RPMI7951 (cell line): ENCODE measurements at places on chromosomes 3 and 15.

- peak; percentile 20 for DNase-seq
Measured at GRCh38 chr3:62833538-62833937, 41.7 kb downstream of the CADPS start.

- no peak for DNase-seq
Measured at GRCh38 chr3:134252766-134253165, 2.1 kb upstream of the RYK start.

DNA sequence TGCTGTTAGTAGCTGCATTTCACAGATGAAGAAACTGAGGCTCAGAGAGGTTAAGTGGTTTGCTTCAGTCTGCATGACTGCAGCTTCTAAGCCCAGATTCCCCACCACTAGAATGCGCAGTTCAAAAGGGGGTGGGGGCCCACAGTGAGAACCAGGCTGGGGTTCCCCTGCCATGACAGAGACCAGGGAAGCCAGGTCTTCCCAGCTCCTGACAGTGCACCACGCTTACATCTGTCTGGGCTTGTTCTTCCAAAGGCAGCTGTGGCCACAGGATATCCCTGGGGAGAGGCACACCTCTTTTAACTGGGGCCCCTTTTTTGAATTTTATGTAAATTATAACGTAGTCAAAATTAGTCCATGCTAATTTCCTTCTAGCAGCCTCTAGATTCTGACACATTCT is 5.3 kb downstream of the PLEKHO2 start:
- DNase-seq: no peak

DNA sequence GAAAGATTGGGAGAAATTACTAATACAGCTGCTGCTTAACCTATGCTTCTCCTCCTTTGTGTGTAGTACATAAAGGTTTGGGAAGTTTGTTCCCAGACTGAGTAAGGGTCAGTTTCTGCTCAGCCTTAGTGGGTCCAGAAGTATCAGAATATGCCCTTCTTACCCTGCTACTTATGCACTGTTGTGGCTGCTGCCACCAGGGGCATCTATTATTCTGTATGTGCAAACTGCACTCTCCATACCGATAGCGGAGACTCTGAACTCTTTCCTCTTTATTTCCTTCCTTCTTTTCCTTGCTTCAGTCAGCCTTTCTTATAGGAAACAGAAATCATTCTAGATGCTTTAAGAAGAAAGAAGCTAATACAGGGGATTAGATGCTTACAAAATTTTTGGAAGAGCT is 4.0 kb downstream of the NEDD4 start:
- DNase-seq: no peak

- peak; percentile 89 for DNase-seq
Measured at GRCh38 chr3:141360888-141361598, 7.3 kb upstream of the ZBTB38 start.

DNA sequence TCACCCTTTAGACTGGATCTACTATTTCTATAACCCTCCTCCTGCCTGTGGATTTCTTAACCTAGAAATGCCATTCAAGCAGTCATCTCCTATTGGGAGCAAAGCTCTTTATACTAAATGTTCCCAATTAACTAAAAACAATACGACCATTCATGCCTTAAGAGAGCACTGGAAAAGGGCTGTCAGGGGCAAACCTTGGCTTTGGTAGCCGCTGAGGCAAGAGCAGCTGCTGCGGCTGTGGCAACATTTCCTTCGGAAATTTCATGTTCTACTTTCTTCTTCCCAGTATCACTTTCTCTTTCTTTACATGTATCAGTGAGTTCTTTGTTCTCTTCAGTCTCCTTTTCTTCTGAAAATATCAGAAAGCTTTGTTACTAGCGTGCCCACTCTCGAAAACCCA is 56.3 kb upstream of the CSPG5 start:
- peak; percentile 24 for DNase-seq

DNA sequence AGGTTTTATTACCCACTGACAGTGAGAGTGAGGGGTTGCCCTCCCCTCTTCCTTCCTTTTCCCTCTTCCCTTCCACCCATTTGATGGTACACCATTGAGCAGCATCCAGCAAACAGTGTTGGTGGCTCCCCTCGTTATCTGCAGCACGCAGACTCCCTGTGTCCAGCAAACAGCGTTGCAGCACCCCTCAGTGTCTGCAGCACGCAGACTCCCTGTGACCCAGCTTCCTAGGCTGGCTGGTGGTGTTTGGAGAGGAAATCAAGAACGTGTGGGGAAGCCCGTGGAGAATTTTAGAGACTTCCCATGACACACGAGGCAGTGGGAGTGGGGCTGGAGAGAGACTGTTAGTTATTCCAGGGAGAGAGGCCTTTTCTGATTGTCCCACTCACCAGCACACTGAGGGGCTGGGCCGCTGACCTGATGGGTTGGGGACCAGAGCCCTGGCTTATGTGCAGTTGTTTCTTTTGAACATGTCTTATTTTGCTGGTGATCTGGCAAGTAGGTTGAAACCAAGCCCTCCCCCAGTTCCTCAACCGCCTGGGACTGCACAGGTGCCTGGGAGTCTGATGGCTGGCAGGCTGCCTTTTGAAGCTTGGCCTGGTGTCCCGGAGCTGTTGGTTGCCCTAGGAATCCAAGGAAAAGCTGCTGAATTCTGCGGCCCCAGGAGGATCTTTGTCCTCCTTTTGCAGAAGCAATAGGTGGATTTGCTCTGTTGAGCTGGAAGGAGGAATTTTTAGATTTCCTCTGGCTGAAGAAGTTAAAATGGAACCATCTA is 19.0 kb downstream of the APBA2 start:
- no peak for DNase-seq

- no peak for DNase-seq
Measured at GRCh38 chr3:31407665-31408064, 125.1 kb upstream of the STT3B start.

- DNase-seq: peak; percentile 57
Measured at GRCh38 chr3:5022187-5022965, 43.1 kb downstream of the BHLHE40 start.

GRCh38 chr3:113264283-113265131 is 53.1 kb downstream of the BOC start:
- no peak for DNase-seq

DNA sequence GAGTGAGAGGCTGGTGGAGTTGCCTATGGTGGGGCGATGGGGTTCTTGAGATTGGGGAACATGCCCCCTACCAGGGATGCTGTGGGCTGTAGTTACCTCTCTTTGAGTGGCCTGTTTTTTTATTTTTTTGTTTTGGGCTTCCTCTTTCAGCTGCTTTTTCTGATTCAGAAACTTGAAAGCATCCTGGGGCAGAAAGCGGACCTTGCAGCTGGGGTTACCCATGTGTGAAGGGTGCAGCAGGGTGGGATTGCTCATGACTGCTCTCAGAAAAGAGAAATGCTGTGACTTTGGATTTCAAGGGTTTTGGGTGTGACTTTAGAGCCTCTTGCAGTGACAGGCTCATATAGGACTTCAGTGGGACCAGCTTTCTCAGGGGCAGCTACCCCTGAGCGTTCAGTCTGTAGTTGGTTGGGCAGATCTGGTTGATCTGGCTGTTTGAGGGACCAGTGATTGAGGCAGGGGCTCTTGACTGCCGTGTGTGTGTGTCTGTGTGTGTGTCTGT is 1.8 kb downstream of the LIMD1 start:
- no peak for DNase-seq

DNA sequence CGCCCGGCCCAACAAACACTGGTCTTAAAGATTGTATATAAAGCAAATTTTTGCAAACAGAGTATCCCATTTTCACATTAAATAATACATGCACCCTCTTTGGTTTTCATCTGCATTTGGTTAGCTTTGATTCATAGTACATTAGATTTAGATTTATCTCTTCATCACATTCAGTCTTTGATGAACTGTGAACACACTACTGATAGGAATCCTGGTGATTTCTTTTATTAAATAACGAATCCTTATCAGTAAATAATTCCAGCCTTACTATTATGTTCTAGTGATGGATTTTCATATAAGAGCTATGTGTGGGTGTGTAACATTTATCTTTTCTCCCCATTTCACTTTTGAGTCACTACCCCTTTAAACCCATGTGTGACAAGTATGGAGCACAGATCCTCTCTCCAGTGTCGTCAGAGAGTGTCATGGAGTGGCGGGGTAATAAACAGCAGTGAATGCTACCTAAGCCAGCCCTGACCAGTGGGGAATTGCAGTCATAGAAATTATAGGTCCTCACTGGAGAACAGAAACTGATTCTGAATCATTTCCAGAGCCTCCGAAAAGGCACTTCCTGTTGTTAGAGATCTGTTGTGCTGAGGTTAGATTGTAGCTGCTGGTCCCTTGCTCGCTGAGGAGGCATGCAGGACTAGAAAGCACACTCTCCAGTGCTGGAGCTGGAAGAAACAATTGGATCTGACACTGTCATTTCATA is 22.0 kb downstream of the SLC7A14 start:
- DNase-seq: peak; percentile 78

- DNase-seq: no peak
Measured at GRCh38 chr3:58281069-58281468, 25.0 kb upstream of the RPP14 start.

DNA sequence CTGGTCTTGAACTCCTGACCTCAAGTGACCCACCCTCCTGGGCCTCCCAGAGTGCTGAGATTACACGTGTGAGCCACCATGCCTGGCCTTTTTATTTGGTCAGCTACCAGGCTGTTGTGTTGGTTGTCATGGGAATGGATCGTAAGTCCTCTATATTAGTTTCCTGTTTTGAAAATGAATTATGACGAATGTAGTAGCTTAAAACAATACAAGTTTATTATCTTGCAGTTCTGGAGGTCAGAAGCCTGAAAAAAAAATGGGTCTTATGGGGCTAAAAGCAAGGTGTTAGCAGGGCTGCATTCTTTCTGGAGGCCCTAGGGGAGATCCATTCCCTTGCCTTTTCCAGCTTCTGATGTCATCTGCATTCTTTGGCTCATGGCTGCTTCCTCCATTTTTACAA is 25.1 kb upstream of the HERC1 start:
- DNase-seq: peak; percentile 17

DNA sequence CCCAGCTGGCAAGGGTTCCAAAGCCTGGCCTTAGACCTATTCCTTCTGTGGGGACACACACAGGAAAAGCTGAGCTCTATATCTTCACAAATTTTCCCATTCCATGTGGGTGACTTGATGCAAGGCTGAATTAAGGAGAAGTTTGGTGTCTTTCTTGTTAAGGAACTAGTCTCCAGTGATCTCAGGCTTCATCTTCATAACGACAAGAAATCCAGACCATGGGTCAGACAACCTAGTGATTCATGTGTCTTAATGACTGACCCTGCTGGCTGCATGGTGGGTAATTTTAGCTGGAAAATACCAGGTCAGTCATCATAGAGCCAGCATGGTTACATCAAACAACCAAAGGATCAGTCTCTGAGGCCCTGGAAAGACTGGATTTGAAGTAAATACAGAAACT is 112.7 kb upstream of the SLC4A7 start:
- DNase-seq: peak; percentile 64

DNA sequence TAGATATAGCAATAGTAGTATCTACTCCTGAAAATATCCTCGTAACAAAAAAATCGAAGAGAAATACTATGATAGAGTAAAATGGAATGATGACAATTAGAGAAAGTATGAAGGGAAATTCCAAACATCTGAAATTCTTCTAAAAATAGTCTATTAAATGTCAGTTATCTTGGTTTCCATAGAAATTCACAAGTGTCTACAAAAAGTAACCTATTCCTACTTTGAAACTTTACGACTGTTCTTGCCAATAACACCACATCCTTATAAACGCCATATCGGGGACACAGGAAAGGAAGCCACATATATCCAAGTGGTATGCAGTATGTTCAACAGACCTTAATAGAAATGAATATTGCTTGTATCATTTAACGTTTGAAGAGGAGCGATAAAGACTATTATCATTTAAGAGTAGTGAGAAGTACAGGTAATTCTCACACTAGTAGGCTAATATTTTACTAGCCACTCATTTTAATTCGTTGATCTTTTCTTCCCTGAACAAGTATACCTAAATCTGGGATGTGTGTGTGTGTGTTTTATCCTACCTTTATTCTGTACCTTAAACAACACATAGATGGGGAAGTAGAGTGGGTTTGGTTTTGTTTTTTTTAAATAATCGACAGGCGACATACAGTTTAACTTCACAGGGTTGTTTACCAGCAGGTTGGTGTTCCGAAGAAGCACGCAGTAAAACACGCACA is 1.2 kb downstream of the GPR176 start:
- DNase-seq: peak; percentile 71

- no peak for DNase-seq
Measured at GRCh38 chr15:58058729-58059128, 6.8 kb downstream of the ALDH1A2 start.

GRCh38 chr3:33144433-33144832 is 30.6 kb downstream of the CRTAP start:
- DNase-seq: peak; percentile 29

DNA sequence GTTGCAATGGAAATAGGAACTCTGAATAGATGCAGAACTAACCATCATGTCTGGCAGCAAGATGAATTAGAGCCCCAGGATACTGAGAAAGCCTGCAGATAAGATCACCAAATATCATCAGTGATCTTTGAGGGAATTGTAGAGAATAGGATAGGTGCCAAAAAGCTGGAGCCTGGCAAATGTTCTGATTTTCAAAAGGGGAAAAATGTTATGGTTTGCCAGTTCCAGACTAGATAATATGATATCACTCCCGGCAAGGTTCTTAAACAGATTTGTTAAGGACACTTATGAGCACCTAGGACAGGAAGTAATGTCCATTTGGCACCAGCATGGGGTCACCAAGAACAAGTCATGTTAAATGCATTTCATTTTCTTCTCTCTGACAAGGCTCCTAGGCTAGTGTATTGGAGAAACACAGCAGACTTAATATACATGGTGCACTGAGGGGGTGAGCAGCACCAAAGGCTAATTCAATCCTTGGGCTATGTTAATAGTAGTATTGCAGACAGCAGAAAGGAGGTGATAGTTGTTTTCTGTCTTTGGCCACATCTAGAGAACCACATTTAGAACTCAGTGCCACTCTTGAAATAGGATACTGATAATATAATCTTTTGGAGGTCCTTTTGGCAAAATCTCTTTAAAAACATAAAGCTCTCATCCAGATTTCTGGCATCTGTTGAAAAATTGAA is 4.8 kb downstream of the SRGAP3 start:
- DNase-seq: peak; percentile 35

GRCh38 chr3:2540115-2540514 is 441.4 kb downstream of the CNTN4 start:
- no peak for DNase-seq
